Stimulated activated CD8-positive, alpha-beta memory T cell treated with anti-CD3 and anti-CD28 coated beads, Interleukin-4, amount 100 ng/mL, for 48 hours (primary cell): ENCODE measurements at places on chromosomes 2 and 18.

DNA sequence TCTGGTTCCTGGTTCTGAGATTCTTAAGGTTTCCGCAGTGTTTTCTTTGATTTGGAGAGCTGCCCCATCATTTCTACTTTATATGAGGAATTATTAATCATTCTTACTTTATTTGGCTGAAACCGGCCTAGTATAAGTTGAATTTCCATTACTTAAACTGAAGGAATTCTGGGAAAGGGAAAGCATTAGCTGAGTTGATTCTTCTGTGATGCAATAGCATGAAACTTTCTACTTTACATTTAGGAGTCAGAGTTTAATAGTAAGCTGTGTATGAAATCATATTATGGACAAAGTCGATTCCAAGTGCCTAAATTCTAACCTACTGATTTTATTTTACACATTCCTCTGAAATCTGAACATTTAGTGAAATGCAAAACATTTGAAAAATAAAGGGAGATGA, 1269.7 kb upstream of the ZEB2 start:
- no peak for DNase-seq

- DNase-seq, result no peak
These were observed 1950.2 kb upstream of the LRRTM1 start for GRCh38 chr2:82254728-82255127.

- DNase-seq, result no peak
These were observed 308.5 kb downstream of the IRS1 start for GRCh38 chr2:226491112-226491511.

DNA sequence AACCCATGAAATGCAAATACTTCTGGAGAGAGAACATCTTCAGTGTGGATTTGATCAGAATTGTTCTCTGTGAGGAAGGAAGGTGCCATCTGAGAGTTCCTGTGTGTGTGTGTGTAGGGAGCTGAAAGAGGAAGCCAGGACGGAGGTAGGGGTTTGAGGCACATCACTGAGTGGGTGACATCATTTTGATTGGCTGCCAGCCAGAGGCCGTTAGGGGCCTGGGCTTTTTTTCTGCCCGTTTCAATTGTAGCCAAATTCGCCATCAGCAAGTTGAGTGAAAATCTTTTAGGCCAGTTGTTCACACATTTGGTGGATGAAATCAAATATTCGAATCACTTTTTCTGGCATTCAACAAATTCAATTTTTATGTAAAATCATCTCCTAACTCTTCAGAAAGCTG, 48.9 kb downstream of the TSN start:
- peak; percentile 29 for DNase-seq

DNA sequence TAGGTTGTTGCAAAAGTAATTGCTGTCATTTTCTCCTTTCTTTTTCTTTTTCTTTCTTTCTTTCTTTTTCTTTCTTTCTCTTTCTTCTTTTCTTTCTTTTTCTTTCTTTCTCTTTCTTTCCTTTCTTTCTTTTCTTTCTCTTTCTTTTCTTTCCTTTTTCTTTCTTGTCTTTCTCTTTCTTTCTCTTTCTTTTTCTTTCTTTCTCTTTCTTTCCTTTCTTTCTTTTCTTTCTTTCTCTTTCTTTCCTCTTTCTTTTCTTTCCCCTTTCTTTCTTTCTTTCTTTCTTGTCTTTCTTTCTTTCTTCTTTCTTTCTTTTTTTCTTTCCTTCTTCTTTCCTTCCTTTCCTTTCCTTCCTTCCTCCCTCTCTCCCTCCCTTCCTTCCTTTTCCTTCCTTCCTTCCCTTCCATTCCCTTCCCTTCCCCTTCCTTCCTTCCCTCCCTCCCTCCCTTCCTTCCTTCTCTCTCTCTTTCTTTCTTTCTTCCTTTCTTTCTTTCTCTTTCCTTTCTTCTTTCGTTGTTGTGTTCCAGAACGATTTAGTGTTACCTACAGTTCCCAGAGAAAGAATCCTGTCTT, 178.9 kb downstream of the RPIA start:
- DNase-seq, result no peak

- no peak for DNase-seq
These were observed 46.9 kb downstream of the CABYR start for GRCh38 chr18:24185805-24186204.

DNA sequence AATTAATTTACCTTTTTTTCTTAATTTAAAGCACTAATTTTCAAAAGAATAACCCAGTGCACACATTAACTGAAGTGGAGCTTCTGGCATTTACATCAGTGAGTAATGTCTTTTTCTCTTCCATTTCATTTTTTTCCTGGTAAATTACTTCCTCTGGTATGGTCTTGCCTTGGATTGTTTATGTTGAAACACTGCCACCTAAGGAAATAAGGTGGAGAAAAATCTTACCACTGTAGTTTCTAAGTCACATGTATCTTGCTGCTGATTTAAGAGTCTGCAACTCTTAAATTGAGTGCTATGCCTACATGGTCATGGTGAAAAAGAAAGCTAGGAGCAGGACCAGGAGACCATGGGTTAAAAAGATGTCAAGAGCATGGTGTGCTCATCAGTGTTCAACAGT, 51.0 kb downstream of the TTC27 start:
- DNase-seq, result no peak

DNA sequence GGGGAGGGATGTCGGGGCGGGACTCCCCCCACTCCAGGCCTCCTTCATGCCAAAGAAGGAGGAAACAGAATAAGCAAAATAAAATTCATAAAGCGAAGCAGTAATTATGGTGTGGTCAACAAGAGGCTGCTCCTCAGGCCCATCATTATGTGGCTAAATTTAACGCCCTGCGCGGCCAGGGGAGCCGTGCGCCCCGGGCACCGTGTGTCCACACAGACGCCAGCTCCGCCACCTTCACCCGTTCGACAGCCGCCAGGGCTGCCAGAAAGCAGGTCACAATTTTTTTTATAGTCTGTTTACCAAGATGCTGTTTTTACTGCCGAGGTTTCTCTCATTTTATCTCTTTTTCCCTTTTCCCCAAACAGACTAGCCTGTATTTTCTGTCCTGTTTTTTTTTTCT, 31.0 kb downstream of the NHEJ1 start:
- no peak for DNase-seq

DNA sequence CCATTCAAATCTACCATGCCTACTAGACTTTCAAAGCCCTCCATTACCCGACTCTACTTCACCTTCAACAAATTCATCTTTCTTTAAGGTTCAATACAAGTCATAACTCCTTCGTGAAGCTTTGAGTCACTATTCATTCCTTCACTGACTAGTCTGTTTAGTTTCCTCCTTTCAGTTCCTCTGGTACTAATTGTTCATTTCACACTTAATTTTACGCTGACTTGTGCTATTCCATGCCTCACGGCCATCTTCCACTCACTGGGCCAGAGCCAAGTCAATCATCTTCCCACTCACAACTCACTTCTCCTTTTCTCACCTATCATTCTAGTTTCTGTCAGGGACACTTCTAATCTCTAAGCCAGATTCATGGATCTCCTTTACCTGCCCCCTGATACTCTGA, 136.2 kb downstream of the MTX2 start:
- DNase-seq, result no peak

DNA sequence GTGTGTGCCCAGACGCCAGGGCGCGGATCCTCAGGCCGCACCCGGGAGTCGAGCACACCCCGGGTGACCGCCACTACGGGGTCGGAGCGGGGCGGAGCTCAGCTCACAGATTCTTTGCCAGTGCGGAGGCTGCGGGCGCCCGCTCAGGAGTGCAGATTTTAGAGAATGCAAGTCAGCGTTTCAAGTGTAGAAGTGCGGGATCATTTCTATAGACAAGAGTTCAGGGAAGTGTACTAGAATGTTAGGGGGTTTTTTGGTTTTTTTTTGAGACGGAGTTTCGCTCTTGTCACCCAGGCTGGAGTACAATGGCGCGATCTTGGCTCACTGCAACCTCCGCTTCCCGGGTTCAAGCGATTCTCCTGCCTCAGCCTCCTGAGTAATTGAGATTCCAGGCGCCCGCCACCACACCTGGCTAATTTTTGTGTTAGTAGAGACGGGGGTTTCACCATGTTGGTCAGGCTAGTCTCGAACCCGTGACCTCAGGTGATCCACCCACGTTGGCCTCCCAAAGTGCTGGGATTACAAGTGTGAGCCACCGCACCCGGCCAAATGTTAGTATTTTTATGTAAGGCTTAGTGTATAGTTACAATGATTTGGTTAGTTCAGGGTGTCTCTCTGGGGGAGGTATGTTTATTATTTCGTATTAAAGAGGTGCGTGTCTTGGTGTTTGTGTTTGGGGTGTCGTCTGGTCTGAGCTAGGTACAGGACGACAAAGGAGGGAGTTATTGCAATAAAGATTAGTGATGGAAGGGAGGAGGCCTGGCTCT, 619 bp upstream of the FAM168B start:
- DNase-seq, result peak; percentile 55

- DNase-seq, result no peak
These were observed 209.0 kb upstream of the KYNU start for GRCh38 chr2:142668420-142668819.

GRCh38 chr2:41457026-41457425, 590.8 kb upstream of the PKDCC start:
- DNase-seq, result no peak

DNA sequence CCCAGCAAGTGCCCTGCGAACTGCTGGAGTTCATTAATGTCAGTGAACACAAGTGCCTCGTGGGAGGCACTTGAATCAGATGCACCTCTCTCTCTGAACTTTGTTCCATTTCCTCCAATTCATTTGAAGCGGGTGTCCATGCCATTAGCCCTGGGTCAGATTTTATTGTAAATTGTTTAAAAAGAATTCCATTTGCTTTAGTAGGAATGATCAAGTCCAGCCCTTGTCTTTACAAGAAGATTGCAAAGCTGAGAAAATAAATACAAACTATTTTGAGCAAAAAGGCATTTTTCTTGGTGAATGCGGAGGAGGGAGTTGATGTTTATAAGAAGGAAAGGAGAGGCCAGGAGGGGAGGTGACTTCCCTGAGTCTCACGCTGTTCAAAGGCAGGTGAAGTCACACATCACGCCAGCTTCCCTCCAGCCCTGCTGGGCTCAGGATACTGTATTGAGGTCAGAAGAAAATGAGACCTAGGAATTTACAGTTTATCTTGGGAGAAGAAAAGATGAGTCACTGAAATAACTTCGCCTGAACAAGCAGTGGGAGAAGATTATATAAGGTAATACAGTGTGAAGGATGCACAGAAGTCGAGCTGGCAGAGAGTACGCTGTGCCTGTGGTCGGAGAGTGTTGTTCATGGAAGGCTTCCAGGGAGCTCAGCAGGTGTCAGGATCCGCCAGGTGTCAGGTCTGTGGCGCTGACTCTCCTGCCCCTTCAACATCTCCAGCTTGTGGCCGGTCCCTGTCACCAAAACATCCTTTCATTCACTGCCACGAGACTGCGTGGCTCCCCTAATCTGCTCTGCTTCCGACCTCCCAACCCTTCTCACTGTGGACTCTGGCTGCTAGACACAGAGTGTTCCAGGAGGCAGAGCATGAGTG, 36.5 kb downstream of the EFR3B start:
- DNase-seq, result no peak

GRCh38 chr2:99572373-99573164, 82.8 kb upstream of the REV1 start:
- DNase-seq, result no peak

DNA sequence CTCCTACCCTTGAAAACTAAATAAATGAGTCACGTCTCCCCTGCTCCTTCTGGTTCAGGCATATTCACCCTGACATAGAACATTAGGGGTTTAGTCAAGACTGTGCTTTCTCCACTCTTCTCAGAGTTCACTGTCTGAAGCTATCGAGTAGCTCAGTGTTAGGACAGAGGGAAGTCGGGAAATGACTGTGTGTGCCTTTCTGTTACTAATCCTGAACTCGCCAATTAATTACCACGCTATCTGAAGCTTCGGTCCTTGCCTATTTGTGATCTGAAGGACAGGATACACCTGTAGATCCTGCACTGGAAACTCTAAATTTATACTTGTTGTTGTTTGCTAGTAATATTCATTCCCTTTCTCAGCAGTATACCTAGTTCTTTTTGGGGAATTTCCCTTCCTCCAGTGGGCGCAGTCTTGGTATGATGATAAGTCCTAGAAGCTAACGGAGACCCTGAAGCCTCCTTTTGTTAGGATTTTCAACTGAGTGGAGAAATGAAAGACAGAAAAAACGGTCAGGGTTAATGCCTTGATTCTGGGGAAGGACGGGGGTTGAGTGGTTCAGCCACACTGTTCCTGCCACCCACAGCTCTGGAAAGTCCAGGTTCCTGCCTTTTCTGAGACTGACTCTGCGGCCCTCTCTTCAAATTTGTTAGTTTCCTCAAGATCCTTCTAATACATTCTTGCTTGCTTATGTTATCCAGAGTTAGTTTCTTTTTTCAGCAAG, 218.0 kb downstream of the DLGAP1 start:
- DNase-seq, result no peak

- no peak for DNase-seq
These were observed 68.3 kb downstream of the CRACDL start for GRCh38 chr2:98867539-98868309.

- DNase-seq, result no peak
These were observed 53.4 kb downstream of the NAPG start for GRCh38 chr18:10579079-10579867.

- DNase-seq, result no peak
These were observed 82.2 kb upstream of the LRPPRC start for GRCh38 chr2:44077942-44078511.

DNA sequence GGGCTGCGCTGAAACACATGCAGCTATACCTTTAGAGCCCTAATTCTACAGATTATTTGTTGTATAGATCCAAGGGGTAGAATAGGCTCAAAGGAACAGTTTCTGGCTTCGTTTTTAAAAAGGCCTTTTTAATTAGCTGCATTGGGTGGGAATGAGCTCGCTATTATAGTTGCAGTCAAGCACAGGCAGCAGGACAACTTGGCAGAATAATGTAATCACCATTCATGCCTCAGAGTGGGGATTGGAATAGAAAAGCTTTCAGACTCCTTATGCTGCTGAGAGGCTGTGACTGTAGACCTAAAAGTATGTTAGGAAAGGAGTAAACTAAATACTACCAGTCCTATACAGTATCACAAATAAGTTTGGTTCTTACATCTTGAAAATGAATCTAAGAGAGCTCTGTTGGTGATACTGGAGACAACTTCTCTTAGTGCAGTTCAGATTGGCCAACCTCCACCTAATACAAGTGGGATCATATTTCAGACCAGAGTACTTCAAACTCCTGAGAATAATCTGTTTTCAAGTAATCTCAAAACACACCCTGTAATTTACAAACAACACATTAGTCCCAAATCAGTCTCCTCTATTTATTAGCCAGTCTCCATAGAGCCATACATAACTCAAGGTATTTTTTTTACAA, 121.4 kb downstream of the ANTXR1 start:
- DNase-seq, result no peak

- DNase-seq, result no peak
These were observed 70.7 kb downstream of the CDC42EP3 start for GRCh38 chr2:37600735-37601134.

- no peak for DNase-seq
These were observed 55.5 kb upstream of the ACVR2A start for GRCh38 chr2:147789287-147789686.
